ENCODE measurements at places on chromosomes 12 and 14.

DNA sequence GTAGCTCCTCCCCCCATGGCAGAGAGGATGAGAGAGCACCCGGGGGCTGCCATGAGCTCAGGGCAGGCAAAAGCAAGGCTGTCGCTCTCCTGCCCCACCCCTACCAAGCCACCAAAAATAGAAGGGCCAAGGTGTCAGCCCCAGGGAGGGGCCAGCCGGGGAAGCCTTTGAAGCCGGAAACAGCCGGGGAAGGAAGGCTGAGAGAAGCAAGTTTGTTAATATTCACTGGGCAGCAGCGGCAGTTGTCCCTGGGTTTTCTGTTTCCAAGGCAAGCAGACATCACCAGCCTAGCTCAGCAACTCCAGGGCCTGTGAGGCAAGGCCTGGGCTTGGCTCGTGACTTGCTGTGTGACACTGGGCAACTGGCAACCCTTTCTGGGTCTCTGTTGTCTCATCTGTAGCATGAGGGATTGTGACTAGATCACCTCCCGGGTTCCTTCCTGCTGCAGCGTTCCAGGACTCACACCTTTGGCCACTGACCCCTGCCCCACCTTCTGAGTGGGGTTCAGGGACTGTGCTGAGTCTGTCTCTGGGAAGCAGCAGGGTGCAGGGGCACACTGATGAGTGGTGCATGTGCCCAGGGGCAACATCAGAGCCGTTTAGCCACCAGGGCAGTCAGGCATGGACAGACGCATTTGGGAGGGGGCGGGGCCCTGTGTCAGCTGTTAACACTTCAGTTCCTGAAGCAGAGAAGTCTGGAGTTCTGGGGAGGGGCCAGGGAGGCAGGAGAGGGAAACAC is 24.3 kb downstream of the SYNDIG1L start:
- DNase-seq: peak; percentile 61

- DNase-seq: peak; percentile 34
These were observed 41.8 kb downstream of the ARF6 start for GRCh38 chr14:49934646-49935045.

- DNase-seq: no peak
These were observed 24.2 kb upstream of the RHOJ start for GRCh38 chr14:63180011-63180410.

DNA sequence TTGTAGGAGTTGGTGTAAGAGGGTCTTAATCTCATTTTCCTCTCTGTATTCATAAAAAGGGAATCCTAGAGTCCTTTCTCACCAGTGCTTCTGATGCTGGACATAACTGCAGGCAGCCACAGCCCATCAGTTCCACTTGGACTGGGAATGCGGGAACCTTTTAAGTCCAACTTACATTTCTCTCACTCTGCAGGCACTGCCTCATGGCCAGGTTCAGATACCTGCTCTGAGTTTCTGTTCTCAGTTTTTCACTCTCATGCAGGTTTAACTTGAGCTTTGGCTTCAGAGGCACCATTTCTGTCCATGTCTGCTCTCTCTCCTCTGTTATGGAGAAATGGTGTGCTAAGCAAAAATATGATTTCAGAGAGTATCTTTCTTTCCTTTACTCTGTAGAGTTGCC is 4.2 kb downstream of the ACVR1B start:
- DNase-seq: no peak

- DNase-seq: no peak
These were observed 44.5 kb downstream of the RERGL start for GRCh38 chr12:18045446-18045992.

GRCh38 chr12:58920102-58920960 is at the start of gene LRIG3:
TSS of gene LRIG3 (minus strand) at chr12:58920504. CDS start at chr12:58920235, 269 bp downstream.
- peak; percentile 13 for DNase-seq

- DNase-seq: no peak
These were observed 19.6 kb downstream of the SOX5 start for GRCh38 chr12:23929906-23930305.

- no peak for DNase-seq
These were observed 1.3 kb upstream of the MAP3K9 start for GRCh38 chr14:70810621-70811020.

DNA sequence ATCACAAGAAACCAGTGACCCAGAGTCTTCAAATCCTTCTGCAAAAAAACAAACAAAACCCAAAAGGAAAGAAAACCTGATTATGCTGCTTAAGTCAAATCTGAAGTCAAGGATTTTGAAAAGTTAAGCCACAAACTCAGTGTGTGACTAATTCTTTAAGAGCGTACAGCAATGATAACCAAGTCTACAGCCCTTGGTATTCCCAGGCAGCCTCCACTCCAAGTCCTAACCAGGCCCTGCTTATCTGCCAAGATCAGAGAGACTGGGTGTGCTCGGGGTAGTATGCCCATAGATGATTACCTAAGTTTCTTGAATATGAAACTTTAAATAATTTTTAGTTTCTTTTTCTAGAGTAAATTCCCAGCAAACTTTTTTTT is 13.1 kb downstream of the PGAM5 start:
- DNase-seq: no peak

GRCh38 chr12:54028314-54029201 is at the start of gene HOXC6:
TSS of gene HOXC6 (plus strand) at chr12:54028440. CDS start at chr12:54028522, 82 bp downstream.
- DNase-seq: no peak

DNA sequence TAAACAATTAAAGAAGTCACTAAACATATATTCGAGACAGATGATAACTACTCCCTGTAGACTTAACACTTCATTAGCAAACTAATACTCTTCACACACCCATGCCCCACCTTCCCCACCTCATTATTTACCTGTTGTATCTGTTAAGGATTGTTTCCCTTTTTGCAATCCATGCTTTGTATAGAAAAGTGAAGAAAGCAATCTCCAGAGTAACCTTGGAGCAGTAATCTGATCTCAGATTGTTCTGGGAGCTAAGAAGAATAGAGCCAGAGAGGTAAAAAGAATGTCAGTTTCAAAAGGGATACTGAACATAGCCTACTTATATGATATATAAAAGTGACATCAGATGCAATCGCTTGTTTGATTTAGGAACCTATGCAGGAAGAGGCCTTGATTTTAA is 37.4 kb downstream of the PLEKHA5 start:
- DNase-seq: no peak

DNA sequence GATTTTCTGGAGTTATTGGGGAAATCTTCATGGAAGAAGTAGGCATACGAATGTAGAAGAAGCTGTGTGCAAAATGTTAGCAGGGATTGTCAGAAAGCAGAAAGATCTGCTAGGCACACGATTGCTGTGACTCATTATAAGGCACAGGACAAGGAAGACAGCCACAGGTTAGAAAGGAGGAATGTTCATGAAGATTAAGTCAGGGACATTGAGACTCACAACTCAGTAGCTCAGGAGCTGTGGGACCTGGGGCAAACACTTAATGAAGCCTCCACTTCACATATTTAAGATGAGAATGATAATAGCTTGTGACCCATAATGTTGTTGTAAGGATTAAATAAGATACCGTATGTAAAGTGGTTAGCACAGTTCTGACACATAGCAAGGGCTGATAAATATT is 26.6 kb upstream of the RTRAF start:
- DNase-seq: no peak

DNA sequence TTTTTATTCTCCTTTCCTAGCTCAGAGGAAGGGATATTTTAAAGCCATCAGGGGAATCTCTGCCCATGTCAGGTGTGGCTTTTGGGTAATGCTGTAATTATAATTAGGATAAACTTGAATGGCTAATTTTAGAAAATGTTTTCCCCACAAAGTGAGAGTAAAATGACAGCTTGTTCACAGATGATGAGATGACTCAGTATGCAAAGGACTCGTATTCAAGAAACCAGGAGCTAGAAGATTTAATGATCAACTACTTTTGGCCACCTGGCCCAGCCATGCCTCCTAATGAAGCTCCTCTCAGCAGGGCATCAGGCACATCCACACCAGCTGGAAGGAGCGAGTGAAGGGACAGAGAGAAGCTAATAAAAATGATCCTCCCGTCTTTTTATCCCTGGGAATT is 29.0 kb upstream of the PLEKHG7 start:
- no peak for DNase-seq

DNA sequence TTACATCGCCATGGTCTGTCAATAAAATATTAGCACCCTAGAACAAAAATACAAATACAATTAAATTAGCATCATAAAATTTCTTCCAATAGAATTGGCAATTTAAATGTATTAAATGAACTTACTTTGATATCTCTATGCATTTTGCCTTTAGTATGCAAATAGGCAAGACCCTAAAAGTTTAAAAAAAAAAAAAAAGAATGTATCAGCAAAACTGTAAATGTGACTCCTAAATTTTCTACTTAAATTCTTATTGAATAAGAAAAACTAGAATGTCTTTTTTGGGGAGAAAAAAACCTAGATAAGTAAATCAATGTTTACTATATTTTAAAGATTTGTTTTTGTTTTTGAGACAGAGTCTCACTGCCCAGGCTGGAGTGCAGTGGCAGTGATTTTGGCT is 56.2 kb downstream of the MAP4K5 start:
- no peak for DNase-seq

DNA sequence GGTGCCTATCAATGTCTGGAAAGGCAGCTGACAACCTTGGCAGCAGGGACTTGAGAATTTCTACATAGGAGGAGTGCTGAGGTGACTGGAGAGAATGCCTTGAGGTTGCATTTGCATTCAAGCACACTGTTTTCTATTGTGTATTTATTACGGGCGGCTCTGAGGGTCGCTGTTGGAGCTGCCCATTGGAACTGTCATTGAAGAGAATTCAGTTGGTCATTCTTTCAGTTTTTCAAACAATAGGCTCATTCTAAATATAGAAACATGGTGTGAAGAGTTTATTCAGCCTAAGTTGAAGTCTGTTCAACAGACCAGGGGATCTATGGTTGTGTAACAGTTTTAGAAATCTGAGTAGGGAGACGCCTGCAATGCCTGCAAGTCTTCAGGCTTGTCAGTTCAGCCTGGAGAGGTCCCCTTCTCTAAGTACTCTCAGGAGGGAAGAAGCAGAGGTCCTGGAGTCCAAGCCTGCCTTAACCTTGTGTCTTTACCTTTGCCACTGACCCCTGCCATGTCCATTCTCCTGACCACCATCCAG is 9.8 kb upstream of the ABHD12B start:
- no peak for DNase-seq

DNA sequence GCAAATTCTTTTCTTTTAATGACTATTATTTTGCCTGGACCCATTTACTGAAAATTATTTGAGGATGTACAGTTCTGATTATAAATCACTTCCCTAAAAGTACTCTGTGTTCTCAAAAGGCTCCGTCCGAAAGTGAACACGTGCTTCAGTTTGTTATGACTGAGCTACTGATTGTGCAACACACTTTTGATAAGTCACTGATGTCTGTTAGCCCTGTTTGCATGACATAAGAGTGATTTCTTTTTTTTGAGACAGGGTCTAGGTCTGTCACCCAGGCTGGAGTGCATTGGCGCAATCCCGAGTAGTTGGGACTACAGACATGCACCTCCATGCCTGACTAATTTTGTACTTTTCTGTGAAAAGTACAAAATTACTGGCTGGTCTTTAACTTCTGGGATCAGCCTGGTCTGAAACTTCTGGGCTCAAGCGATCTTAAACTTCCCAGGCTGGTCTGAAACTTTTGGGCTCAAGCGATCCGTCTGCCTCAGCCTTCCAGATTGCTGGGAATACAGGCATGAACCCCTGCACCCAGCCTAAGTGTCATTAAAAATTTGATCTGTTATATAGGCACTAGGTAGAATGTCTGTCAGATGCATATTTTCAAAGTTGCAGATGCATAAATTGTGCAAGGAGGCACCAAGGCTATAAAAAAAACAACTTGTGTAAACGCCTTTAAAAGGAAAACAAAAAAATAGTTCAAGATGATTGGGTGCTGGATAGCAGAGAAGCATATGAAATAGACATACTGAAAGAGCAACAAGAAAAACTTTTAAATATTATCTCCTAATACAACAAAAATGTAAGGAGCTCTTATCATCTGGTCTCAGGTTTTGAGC is 111.5 kb downstream of the SRGAP1 start:
- peak; percentile 92 for DNase-seq

- DNase-seq: no peak
These were observed 466.5 kb upstream of the ATXN7L3B start for GRCh38 chr12:74071182-74071581.

DNA sequence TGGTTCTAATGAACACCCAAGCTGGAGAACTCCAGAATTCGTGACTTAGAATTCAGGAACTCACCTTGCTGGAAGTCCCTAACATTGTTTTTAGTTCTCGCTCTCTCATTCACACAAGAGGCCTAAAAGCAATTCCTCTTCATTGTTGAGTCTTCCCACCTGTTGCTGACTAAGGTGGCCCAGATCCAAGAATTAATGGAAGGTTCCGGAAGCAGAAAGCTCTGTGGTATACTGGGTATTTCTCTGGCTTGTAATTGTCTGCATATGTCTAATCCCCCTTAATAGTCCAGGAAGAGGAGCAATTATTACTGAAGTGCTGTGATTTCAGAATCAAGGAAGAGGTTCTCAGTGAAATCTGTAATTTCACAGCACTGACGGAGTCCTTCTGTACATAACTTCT is 31.4 kb downstream of the TMEM233 start:
- DNase-seq: no peak

GRCh38 chr12:4250691-4251090 is 22.9 kb upstream of the CCND2 start:
- DNase-seq: no peak

GRCh38 chr12:123105211-123105826 is 45.6 kb downstream of the PITPNM2 start:
- DNase-seq: no peak

DNA sequence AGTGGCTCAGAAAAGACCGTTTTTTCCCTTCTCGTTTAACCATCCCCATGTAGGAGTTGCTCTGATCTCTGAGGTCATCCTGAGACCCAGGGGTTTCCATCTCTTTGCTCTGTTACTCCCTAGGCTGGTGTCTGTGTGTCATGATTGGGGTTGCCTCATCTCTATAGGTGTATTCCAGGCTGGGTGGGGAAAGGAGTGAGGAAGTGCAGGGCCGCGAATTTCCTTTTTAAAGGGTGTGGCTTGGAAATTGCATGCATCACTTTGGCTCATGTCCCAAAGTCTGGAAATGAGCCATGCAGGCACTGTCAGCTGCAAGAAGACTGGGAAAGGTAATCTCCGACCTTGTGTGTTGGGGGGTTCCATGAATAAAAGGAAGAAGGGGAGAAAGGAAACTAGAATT is 201.9 kb downstream of the AACS start:
- no peak for DNase-seq

GRCh38 chr14:85239791-85240190 is 290.2 kb upstream of the FLRT2 start:
- DNase-seq: no peak

DNA sequence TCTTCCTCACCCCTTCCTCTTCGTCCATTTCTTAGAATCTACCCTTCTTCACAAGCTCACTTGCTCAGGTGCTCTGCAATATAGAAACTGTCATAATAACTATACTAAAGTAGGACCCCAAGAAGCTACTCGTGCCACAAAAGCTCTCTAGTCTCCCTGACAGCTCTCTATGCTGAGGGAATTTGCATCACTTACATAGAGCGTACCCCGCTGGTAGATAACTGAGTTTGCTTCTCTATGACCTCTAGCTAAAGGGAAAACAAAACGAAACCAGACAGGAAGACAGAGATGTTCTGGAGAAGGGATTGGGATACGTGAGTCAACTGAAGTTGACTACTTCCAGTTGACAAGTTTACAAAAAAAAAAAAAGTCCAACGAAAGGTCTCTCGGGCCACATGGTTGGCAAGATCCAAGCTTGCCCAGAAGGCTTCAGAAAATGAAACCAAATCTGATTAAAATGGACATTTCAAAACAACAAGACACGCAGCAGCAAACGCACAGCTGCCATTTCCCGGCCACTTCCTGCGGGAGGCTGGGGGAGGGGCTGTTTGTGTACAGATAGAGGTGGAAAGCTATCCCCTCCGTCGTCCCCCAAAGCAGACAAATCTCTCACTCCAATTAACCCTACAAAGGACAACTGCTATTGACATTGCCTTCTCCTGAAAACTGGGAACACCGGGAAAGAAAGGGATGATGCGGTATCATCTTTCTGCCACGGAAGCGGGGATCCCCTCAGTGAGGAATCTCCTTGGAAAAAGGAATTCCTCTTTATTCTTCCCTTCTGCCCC is 1.3 kb downstream of the BAZ2A start:
- DNase-seq: peak; percentile 59
